ENCODE measurements at places on chromosomes 2 and 18.

- no peak for DNase-seq
These were observed 28.7 kb upstream of the SKOR2 start for GRCh38 chr18:47280121-47280520.

- DNase-seq, result no peak
These were observed 101.7 kb downstream of the FAM210A start for GRCh38 chr18:13624563-13625237.

DNA sequence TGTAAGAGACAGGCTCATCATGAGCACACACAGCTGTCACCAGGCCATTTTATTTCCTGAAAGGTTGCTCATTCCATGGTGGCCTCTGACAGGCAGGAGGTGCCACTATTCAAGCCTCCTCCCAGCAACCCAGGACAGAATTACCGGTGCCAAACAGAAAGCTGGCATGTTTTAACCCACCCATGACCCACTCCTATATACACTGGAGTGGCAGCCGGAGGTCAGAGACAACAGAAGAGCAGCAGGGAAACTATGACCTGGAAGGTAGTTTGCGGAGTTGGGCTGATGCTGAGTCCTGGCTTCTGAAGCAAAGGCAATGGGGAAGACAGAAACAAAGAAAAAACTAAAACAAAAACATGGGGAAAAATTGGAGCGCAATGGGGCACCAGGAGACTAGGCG, 2.3 kb downstream of the RFTN2 start:
- no peak for DNase-seq

DNA sequence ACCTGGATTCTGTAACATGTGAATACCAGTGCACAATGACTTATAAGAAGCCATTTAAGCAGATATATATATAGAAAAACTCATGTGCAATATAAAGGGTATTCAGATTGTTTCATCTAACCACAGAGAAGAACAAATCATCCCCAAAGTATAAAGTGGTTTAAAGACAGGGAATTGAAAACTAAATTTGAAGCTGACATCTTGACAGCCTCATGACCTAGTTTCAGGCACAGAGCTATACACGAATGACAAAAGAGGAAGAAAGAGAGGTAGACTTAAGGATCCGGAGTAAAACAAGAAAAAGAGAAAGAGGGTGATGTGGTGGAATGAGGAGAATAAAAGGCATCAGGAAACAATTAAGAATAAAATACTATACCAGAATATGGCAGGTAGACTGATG, 194.5 kb downstream of the EPHA4 start:
- DNase-seq, result no peak

Data from activated T-helper 1 cell treated with anti-CD3 and anti-CD28 coated beads, Interleukin-12 subunit alpha, Interleukin-12 subunit beta, Interleukin-2, Interleukin-4 antibody, amounts not matched to agents 30 ng/mL and 10 ng/mL and 1 ng/mL, durations not matched to agents 14 hours and 24 hours and 36 hours (primary cell).